ENCODE measurements at places on chromosomes 2 and 18.

GRCh38 chr2:209570194-209570593 is 146.3 kb downstream of the MAP2 start:
- no peak for ATAC-seq

GRCh38 chr2:60527762-60528161 is 25.7 kb downstream of the BCL11A start:
- no peak for ATAC-seq

GRCh38 chr2:37973615-37974353 is 48.7 kb downstream of the RMDN2 start:
- no peak for ATAC-seq

- ATAC-seq: no peak
Measured at GRCh38 chr2:107111623-107112022, 225.7 kb upstream of the ST6GAL2 start.

DNA sequence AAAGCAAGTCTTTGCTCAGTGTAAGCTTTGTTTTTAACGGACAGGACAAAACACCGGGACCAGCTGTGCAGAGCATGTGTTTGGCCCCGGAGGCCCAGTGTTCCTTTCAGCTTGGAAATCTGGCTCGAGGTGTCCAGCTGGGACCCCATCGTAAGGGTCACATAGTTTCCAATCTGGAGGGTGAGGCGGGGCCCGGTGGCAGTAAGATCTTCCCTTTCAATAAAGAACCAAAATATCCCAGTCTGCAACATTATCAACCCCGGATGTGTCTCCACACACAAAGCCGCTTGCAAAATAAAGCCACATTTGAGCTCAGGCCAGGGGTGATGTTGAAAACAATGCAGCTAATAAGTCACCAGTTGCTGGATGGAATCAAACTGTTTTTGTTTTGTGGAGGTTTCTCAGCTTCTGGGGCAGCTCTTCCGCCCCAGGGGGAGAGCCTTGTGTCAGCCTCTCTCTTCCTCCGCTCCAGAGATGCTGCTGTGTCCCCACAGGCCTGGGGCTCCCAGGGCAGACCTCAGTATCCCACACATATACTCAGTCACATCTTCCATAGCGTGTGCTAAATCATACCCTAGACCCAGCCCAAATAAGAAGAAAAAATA is 138.6 kb upstream of the GLI2 start:
- ATAC-seq: no peak

DNA sequence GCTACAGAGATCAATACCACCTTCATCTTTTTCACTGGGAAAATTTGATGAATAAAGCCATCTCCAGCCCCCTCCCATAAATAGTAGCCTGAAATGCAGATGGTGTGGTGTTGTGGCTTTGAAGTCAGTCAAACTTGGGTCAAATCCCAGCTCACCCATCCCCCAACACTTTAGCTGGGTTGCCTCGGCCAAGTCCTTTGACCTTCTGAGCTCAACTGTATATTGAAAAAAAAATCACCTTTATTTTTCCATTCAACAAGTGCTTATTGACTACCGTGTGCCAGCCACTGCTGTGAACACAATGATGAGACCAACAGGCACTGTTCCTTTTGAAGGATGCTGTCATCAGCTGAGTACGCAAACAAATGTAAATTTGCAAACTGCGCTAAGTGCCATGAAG is 35.1 kb upstream of the NTSR2 start:
- ATAC-seq: no peak

GRCh38 chr2:210440206-210440605 is 36.4 kb downstream of the LANCL1 start:
- no peak for ATAC-seq

DNA sequence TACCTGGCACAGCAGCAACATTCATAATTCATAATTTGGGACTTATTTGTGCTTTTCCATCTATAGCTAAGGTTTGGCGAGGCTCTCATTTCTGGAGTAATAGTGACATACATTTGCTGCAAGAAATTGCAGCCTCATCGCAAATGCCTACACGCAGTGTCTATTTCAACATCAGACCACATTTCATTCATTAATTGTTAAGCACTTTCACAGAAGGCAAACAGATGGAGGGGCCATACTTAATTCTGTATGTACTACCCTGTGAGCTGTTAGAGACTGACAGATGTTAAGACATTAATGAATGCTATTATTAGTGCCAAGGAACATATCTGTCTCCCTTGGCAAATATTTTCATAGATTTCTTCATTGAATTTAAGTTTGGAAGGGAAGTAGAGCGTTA is 125.7 kb downstream of the UXS1 start:
- peak; percentile 20 for ATAC-seq

GRCh38 chr2:118530976-118531375 is 316.5 kb downstream of the EN1 start:
- no peak for ATAC-seq

DNA sequence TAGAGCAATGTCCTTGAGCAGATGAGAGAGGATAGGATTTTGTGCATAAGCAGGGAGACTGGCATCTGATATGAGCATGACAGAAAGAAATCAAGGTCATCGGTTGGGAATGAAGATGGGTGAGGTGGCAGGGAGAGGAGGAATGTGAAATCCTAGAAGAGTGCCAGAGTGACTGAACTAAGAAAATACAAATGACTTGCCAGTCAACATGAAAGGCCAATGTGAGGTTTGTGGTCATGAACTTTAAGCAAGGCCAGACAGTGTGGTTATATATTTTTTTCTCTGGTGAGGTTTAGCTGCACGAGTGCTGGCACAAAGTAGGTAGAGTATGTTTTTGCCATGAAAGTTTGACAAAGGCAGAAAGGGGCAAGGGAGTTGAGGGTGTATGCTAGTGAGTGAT is 21.2 kb downstream of the QPCT start:
- ATAC-seq: no peak

DNA sequence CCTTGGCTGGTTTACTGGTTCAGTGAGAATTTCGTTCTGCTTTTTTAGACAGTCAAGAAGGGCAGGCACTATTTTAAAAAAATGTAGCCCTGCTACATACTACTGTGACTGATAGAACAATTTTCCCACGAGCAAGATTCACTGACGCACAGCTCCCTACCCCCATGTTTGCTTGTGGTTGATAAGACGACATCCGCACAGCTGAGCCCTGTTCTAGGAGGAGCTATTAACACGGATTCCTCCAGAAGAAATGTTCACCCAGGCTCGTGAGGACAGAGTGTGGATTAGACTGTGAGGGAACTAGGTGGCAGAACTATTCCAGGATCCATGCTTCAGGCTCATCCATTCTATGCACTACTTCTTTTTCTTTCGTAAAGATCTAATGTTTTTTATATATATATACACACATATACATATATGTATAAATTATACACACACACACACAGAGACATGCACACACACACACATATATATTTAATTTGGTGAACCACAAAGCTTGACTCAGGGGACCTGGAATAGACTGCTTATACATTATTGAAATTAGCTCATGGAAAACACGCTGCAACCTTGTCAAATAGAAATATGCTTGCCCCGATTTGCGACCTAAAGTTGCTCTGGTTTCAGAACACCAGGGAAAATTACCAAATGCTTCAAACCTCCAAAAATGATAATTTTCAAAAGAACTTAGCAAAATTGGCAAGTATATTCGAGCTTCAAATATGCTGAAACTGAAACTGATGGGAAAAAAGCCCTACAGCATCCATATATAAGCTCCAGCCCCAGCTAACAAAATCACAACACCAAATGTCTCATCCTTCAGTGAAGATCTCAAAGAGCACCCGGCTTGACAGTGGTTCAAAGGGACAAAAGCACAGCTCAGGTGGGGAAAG is 370.4 kb downstream of the SOCS6 start:
- no peak for ATAC-seq

DNA sequence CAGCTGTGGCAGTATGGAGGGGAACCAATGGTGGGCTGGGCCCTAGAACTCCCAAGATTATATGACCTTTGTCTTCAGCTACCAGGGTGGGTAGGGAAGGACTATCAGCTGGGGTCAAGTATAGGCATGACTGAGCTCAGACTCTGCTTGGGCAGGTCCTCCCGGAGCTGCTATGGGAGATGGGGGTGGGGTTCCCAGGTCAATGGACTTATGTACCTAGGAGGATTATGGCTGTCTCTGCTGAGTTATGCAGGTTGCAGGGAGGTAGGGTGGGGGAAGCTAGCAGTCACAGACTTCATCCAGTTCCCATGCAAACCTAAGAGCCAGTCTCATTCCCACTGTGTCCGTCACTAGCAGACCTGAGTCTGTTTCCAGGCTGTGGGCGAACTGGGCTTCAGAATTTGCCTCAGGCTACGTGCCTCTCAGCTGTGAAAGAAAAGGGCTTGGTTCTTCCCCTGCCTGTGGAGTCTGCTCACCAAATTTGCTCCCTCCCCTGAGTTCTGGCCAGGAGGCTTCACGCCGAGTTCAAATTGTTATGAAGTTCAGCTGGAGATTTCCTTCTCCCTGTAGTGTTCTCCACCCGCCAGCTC is 985.8 kb upstream of the NRXN1 start:
- no peak for ATAC-seq

- no peak for ATAC-seq
Measured at GRCh38 chr2:220969348-220969747, 602.8 kb downstream of the EPHA4 start.

GRCh38 chr2:197360744-197361156 is 50.2 kb upstream of the ANKRD44 start:
- peak; percentile 71 for ATAC-seq

DNA sequence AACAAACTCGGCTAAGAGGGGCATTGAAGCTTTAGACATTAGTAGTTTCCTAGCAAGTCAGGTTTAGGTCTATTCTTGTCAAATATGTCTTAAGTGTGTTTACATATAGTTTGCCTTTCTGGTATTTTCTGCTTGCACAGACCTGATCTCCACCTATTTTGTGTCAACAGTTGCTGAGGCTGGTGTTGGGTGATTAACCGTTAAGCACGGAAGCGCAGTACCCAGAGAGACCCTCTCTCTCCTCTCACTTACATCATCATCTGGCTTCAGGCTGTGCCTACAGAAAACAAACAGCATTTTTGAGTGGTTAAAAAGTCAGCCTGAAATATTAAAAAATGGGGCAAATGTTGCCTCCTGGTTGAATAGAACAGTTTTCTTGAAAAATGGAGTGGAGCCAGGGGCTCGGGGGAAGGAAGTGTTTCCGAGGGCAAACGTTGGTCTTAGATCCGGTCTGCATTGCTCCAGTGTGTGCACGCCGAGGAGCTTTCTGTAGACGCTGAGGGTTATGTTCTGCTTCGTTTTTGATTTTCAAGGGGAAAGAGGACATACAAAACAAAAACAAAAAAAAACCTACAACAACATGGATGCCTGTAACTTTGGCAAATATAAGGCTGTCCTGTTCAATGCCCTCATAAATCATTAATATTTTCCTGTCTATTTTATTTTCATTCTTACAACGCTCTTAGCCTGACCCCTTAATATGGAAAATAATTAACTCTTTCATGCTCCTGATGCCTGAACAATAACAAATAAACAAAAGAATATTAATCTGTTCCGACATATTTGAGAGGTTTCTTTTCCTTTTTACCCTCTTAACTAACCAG is 120.8 kb downstream of the MEIS1 start:
- ATAC-seq: peak; percentile 74

DNA sequence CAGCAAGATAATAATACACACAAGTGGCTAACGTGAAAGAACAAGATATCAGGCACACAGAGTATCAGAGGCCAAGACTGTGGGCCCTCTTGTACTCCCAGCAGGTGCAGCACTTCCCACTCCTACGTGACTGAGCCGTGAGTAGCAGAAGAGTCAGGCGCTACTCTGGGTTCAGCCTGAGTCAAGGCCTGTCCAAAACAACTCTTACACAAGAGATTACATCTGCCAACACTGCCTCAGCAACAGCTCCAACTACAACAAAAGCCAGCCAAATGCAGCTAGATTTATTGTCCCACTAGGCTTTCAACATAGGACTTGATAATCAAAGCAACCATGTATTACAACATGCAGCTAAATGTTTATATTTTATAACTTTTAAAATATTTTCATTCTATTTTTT is 56.2 kb downstream of the ITSN2 start:
- ATAC-seq: peak; percentile 96

GRCh38 chr2:45850558-45850957 is 199.1 kb downstream of the PRKCE start:
- ATAC-seq: no peak

GRCh38 chr18:22494771-22495170 is 77.1 kb upstream of the CTAGE1 start:
- no peak for ATAC-seq

GRCh38 chr2:157900684-157901083 is 24.6 kb upstream of the ACVR1 start:
- no peak for ATAC-seq
